Stimulated activated CD8-positive, alpha-beta memory T cell treated with anti-CD3 and anti-CD28 coated beads, Interleukin-15, amount 100 ng/mL, for 48 hours (primary cell): ENCODE measurements at places on chromosomes 4 and X.

DNA sequence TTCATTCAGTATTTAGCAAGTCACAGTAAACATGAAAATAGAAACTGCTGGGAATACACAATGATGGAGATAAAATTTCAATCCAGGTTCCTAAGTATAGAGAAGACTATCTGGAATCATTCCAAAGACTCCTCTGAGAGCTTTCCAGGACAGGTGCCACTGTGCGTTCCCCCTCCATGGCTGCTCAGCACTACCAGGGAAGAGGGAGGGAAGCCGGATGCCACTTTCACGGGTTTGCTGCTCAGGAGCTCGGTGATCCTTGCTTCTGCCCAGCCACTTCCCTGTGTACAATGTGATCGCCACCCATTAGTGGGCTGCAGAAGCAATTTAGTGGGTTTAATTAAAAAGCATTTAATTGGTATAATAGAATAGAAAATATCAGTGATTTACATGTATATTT lies 94.5 kb downstream of the FNIP2 start:
- DNase-seq: no peak

DNA sequence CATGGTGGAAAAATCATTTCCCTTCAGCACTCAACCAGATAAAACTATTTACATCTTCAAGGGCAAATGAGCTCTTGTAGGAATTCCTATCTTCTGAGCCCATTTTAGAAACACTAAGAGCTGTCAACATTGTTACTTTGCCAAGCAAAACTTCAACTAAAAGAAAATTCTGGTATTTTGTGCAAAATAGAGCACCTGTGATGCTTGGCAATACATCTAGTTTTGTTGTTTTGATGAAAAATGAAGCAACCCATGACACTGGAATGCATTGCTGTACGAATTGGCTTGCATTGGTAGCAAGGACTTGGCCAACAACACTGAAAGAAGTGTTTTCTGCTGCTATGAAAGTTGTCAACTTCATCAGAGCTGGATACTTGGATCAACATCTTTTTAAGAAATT lies 194.4 kb downstream of the COX18 start:
- DNase-seq: no peak

GRCh38 chr4:147104768-147105167 lies 159.1 kb upstream of the TTC29 start:
- no peak for DNase-seq

DNA sequence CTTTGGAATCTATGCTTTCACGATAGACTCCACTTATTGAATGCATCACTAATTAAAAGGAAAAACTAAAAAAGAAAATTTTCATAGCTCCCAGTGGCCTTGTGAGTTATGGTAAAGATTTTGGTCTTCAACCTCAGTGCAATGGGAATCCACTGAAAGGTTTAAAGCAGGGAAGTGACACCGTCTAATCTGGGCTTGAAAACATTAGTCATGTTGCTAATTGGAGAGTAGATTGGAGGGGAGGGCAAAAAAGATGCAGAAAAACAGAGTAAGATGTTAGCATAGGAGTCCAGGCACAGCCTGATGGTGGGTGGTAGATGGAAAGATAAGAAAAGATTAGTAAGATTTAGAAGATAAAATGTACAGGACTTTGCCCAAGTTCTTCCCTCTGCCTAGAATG lies 633.1 kb upstream of the FTHL17 start:
- no peak for DNase-seq

GRCh38 chr4:92071587-92071986 lies 232.2 kb upstream of the GRID2 start:
- DNase-seq: no peak

DNA sequence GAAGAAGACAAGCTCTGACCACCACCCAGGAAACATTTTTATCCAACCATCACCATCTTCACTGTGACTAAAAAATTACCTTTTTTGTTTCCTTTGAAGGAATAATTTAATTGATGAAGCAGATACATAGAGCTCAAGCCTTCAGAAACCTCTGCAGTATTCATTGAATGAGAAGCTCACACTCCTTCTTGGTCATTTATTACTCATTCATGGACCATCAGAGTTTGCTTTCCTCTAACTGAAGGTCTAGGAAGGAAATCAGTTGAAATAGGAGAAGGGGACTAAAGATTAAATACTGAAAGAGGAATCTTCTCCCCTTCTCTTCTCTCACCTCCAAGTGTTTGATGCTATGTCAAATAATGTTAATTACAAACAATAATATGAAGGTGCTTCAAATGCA lies 290.6 kb upstream of the KLF3 start:
- DNase-seq: no peak
